BJ (cell line): ENCODE measurements at places on chromosomes 1 and 21. TPM values are rescaled to one million over a fixed set of nuclear protein-coding genes. Genes with fewer than 3 reads are reported as not detected.

DNA sequence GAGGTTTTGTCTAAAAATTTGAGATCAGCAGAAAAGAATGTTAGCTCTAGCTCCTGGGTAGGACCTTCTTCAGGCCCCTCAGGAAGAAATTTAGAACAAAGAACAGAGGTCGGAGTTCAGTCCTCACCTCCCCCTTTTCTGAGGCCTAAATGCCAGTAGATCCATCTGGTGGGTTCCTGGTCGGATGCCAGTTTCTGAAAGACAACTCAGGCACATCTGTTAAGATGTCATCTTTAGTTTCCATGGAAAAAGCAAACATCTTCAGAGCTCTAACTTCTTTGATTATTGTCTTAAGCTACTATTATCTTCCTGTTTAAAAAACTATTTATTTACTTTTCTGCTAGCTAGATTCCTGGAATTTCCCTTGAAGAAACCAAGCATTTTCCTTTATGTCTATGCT, 37.1 kb upstream of the USP25 start:
- DNase-seq: no peak

CD2 gene
- polyA plus RNA-seq: not detected in 2 replicates

DNA sequence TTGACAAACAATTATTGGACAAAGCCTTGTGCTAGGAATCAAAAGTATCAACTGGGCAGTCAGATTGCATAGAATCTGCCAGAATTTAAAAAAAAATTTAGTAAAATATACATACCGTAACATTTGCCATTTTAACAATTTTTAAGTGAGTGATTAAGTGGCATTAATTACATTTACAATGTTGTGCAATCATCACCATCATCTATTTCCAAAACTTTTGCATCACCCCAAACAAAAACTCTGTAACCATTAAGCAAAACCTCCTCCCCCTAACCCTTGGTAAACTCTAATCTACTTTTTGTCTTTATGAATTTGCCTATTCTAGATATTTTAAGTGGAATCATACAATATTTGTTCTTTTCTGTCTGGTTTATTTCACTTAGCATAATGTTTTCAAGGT, 182.8 kb downstream of the LMO4 start:
- no peak for DNase-seq

DNA sequence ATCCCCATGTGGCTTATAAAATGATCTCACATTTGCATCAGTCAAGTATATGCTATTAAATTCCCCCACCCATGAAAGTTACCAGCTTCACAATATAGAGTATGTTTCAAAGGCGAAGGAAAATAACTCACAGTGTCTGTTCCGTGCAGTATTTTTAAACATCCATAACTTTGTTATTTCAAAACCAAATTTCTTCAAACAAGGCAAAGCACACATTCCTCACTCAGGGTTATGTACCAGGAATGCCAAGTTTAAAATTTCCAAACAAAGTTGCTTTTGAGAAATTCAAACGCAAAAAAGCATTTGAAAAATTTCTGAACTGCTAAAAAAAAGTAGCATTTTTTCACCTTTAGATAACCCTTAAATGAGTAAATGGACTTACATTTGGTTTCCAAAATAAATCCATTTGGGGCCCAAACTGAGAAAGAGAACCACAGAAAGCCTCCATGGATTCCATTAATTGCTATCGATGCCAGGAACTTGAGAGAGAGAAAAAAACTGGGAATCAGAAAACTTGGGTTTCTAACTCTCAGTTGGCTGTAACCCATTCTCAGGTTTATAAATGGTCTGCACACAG, 149.5 kb downstream of the SLC30A10 start:
- no peak for DNase-seq

HTR6 gene
- not detected in 2 replicates for polyA plus RNA-seq

DNA sequence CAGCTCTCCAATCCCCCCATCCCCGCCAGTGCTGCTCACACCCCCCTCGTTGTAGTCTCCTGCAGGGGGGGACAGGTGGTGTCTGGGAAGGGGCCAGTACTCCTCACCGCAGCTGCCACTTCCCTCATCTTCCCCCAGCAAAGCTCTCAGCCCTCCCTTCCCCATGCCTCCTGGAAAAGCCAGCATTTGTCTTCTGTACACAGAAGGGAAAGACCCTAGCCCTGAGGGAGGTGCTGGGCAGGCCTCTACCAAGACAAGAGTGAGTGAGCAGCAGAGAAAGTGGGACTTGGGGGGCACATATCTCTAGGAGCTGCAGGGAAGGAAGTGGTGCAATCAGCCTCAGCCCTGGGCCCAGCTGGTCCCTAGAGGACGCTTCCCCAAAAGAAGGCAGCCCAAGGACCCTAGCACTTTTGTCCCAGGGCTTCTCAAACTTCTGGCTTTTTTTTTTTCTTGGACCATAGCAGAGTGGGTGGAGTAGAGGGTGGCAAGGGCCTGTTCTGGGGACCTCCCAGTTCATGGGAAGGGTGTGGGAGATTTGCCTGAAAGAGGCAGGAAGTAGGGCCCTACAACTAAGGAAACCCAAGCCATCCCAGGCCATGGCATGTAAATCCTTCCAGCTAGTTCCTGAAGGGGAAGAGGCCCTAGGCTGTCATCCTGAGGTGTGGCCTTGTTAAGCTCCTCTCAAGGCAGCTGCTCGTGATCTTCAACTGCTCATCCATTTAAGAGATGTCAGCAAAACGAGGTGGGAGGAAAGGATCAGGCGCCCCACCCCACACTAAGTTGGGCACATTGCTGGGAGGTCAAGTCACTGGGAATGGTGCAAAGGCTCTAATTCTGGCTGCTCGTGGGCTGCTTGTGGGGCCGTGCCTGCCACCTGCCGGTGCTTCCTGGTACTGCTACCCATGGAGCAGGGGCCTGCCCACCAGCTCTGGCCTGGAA, 12.6 kb downstream of the ZC3H12A start:
- DNase-seq: no peak

DNA sequence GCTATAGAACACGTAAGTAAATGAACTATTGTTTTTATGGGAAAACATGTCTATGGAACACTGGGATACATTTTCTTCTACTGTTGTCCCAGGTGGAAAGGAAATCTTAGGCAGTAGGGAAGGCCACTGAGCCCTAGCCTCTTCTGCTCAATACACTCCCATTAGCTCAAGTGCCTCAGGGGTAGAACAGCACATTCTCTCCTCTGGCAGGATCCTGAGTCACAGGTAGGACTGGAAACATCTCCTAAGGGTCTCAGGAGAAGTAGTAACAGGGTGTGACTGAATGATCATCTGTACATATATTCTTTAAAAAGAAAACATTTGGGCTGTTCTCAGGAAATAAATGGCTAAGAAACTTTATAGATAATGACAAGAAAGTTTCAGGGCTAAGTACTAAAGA, 175.6 kb upstream of the ESRRG start:
- DNase-seq: no peak
